ENCODE measurements at places on chromosomes 4 and X.

GRCh38 chr4:145944886-145945285, 6.3 kb upstream of the ZNF827 start:
- DNase-seq: no peak

GRCh38 chr4:48641401-48641800, 138.7 kb downstream of the FRYL start:
- no peak for DNase-seq

DNA sequence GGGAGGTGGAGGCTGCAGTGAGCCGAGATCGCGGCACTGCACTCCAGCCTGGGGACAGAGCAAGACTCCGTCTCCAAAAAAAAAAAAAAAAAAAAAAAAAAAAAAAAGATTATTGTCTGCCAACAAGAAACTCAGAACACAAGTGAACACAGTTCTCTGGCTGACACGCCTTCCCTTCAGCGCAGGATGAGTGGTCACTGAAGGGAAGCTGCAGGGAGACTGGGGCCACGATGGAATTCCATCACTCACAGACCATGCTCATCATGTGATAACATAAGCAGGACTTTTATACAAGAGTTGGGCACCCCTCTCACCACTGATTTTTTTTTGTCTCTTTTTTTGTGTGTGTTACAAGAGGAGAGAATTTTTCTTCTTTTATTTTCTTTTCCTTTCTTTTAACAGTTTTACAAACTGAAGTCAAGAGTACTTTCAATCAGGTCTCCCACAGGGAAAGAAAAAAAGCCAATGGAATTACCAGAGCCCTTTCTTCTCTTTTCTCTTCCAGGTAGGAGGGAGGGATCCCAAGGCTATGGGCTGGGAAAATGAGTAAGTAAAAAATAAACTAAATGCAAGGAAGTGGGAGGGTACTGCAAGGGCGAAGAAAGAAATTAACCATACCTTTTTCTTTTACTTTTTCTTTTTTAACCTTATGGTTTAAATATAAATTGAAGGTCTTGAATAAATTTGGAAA, 435.6 kb downstream of the GPM6A start:
- DNase-seq: no peak

DNA sequence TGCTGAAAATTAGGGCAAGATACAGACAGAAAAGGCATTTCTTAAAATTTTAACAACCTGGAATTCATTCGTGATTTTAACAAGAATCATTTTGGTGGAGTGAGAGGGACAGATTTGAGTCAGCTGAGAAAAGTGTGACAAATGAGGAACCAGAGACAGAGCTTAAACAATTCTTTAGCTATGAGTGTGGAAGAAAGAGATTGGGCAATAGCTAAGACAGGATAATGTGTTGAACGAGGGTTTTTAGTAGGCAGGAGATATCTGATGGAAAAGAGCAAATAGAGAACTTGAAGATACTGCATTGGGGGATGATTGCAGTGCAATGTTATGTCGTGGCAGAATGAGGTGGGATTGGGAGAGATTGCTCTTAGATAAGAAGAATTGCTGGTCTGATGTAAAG, 164.2 kb upstream of the SPRY1 start:
- DNase-seq: no peak

GRCh38 chr4:80208610-80209339, 11.5 kb downstream of the PRDM8 start:
- DNase-seq: no peak

DNA sequence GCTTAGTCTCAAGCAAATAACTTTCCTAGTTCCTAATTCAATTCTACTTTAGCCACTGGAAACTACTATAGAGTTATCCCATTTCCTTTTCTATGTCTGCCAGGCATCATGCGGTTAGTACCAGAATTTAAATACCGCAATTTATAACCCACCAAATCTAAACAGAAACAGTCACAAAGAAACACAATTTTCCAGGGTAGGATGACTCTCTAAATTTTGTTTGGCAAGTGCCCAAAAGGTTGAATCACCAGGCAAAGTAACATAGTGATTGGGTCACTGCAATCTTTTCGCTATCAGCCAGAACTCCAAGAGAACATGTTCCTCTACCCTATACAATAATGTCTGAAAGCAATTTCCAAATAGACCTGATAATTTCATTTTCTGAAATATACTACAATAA, 240.2 kb upstream of the GRIA3 start:
- no peak for DNase-seq

- DNase-seq: no peak
Measured at GRCh38 chr4:148831945-148832344, 389.7 kb upstream of the NR3C2 start.

- no peak for DNase-seq
Measured at GRCh38 chrX:119410027-119410819, 11.1 kb downstream of the SLC25A43 start.

DNA sequence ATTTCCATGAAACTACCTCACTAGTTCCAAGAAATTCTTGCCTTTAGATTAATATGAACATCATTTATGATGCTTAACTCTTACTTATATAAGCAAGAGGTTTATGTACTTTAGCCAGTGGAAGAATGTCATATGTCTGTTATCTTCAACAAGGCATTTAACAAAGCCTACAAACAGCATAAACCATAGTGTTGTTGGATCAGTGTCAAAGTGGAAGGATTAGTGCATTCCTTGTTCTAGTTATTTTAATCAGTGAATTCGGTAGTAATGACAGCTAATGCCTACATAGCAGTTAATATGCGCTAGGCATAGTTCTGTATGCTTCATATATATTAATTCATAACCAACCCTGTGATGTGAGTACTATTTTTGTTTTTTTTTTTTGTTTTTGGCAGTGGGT, 3.1 kb downstream of the PI4K2B start:
- no peak for DNase-seq

- no peak for DNase-seq
Measured at GRCh38 chr4:159069922-159070321, 33.0 kb upstream of the RAPGEF2 start.
